ENCODE measurements at places on chromosomes 5 and 9. TPM values are rescaled to one million over a fixed set of nuclear protein-coding genes. Genes with fewer than 3 reads are reported as not detected.

DNA sequence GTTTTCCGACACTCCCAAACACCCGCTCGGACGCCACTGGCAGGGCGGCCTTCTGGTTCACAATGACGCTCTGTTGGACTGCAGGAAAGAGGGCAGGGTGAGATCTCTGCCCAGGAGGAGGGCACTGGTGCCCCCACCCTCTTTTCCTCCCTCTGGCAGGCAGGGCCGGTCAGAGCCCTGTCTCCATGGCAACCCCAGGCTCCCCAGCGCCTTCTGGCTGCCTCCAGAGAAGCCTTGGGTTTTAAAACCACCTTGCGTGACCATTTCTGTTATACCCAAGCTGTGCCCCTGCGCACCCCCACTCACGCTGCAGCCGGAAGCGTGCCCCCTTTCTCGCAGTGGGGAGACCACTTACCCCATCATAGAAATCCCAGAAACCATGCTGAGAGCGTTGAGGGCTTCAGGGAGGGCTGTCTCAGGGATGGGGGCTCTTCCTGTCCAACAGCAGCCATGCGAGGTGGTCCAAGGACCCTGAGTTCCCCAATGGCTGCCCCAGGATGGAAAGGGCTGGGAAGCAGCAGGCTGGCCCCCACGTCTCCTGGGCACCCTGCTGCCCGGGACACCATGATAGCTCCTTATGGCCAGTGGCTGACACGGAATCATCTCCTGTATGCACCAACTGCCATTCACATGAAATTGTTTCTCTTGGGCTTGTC, 7.3 kb downstream of the C9orf50 start:
- peak; percentile 97 for DNase-seq

- DNase-seq, result no peak
These were observed 233.8 kb downstream of the HSPA4 start for GRCh38 chr5:133285583-133286021.

DNA sequence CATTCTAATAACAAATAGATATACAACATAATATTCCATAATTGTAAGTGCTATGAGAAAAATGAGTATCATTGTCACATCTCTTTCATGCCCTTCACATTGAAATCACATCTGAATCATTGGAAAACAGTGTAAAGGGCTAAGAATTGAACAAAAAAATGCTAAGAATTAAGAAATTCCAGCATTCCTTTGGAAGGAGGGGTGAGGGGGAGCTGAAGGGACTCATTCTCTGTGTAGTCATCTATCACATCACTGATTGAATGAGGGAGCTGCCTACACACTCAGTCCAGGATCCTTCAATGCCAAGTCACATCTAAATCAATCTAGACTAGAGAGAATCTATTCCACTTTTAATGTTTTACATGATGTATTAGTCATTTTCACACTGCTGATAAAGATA, 286.6 kb downstream of the DTWD2 start:
- no peak for DNase-seq

- no peak for DNase-seq
These were observed 7.9 kb upstream of the IL3 start for GRCh38 chr5:132052520-132052919.

- DNase-seq, result no peak
These were observed 79.8 kb downstream of the NIPSNAP3B start for GRCh38 chr9:104843644-104844240.

DNA sequence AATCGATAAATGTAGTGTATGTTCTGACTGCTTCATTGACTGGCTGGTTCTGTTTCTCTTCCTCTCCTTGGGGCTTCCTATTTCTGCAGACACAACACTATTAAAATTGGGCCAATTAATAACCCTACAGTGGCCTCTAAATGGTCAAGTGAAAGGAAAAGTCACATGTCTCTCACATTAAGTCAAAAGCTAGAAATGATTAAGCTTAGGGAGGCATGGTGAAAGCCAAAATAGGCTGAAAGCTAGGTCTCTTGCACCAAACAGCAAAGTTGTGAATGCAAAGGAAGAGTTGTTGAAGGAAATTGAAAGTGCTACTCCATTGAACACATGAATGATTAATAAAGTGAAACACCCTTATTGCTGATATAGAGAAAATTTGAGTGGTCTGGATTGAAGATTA, 58.2 kb downstream of the CCNH start:
- no peak for DNase-seq

DNA sequence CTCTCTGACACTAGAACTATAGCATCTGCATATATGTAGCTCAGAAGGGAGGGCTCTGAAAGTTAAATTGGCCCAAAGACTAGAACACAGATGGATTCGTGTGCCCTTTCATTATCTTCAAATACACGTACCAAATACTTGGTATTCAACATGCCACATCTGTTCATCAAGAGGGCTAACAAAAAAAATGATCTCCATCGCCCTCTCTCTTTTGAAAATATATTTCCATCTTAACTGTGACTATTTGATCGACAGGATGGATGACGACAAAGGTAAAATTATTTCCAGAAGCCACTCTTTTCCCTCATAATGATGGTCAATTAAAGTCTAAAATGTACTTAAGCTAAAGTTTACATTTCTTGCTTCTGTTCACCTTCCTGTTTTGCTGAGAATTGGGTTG, 77.0 kb downstream of the SEMA6A start:
- DNase-seq, result no peak

DNA sequence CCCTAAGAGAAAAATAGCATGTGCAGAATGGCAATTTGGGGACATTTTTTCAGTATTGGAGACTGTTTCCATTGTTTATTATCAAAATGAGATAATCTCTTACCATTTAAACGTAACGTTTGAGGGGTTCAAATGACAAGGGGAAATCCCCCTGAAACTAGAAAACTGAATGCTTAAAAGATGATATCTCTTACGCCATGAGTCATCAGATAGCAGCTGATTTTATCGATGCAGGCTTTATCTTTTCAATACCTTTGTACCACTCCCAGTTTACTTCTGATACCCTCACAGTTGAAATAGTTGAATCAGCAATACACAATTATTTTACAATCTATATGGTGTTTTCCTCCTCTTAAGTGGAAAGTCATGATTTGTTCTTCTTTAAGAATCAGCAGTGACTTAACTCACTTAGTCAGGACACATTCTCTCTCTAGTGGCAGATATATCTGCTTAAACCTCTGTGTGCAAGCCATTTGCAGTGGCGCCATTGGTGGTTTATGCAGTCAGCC, 29.2 kb downstream of the OSMR start:
- DNase-seq, result no peak

DNA sequence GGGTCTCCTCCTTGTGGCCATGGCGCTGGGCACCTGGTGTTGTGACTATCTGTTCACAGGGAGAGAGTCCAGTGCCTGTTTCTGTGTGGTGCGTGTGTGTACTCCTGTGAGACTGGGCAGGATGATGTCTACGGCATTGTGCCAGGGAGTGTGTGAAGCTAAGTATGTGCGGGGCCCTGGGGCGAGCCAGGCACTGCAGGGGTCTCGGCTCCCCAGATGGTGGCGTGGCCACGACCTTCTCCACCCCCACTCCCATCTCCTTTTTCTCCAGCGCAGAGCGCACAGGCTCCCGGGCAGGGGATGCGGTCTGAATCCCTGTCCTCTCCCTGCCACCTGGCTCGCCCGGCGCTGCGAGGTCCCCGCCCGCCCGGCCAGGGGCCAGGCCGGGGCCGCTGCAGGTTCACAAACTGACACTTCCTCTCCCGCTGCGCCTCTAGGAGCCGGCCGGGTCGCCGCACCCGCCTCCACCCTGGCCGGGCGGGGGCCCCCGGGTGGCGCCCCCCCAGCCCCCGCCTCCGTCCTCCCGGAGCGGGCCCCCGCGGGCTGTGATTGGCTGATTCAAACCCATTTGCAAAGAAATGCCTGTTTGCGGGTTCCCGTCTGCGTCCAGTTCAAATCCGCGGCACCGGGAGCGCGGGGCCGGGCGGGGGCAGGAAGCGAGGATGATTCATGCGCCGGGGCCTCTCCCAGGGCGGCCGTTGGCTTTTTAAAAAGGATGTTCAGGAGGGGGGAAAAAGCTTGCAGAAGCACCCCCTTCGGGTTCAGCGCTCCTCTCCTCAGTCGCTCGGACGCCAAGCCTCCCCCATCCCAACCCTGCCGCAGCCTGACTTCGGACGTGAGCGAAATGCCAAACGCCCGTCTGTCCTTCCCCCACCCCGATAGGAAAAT, 790 bp downstream of the PHF19 start:
- DNase-seq, result peak; percentile 88

- no peak for DNase-seq
These were observed 15.3 kb upstream of the SYNPO start for GRCh38 chr5:150625164-150625535.

DNA sequence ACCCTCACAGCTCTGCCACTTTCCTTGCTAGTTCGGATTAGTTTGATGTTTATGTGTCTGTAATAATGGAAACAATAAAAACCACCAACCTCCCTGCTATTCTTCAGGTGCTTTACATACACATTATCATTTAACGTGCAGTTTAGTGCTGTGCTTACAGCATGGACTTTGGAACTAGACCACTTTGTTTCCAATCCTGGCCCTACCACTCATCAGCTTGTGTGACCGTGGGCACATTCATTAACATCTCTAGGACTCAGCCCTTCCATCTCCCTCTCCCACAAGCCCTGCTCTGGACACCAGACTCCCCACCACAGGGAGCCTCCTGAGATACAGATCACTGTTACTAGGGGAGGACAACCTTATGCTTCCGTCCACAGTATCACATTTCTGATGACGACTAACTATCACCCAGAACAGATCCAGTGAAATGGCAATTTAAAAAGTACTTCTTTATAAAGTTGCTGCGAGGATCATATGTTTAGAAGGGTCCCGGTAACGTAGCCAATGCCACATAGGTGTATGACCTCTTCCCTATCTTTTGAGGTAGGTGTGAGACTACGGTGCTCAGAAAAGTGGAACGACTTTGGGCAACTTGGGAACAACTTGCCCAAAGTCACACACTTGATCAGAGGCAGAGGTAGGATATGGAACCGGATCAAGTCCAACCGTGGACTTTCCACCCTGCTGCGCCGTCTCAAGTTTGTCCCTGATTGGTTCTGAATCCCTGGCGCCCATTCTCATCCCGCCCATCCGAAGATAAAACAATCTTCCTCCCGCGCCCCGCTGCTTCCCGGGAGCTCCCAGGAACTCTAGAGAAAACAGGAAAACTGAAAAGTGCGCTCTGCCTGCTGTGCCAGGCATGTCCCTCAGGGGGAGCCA, 132.4 kb upstream of the NIPBL start:
- DNase-seq, result peak; percentile 19

DNA sequence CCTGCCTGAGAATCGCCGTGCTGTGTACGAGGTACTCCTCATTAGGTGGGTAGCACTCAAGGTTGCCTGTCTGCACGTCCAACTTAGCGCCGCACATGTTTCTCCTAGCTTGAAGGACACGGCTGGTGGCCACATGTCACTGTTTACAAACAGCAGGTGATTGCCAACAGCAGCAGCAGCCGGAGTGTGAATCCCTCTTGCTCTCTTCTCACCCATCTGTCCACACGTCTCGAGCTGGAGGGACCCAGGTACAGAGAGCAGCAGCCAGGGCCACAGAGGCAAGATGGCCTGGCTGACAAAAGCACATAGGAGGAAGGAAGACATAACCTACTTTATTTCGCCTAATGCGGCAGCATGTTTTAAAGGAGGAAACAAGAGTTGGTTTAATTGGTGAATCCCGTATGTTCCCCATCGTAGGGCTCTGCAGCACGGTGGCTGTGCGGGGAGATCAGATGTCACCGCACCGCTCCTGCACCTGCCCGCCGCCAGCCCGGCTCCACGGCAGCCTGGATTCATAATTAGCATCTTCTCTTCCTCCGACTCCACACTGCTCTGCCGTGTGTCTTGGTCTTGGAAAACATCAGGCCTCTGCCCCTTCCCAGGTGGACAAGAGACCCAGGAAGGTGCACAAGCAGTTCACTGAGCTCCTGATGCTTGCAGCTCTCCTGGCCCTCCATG, 201.6 kb upstream of the IRX1 start:
- DNase-seq, result no peak

GRCh38 chr9:133463234-133463863, 3.6 kb downstream of the CACFD1 start:
- peak; percentile 61 for DNase-seq

- DNase-seq, result no peak
These were observed 72.6 kb downstream of the OXCT1 start for GRCh38 chr5:41797662-41798061.

- no peak for DNase-seq
These were observed 95.0 kb upstream of the EPB41L4A start for GRCh38 chr5:112514111-112514510.

GRCh38 chr9:89606049-89606623, 1.3 kb downstream of the GADD45G start:
- DNase-seq, result peak; percentile 73

DNA sequence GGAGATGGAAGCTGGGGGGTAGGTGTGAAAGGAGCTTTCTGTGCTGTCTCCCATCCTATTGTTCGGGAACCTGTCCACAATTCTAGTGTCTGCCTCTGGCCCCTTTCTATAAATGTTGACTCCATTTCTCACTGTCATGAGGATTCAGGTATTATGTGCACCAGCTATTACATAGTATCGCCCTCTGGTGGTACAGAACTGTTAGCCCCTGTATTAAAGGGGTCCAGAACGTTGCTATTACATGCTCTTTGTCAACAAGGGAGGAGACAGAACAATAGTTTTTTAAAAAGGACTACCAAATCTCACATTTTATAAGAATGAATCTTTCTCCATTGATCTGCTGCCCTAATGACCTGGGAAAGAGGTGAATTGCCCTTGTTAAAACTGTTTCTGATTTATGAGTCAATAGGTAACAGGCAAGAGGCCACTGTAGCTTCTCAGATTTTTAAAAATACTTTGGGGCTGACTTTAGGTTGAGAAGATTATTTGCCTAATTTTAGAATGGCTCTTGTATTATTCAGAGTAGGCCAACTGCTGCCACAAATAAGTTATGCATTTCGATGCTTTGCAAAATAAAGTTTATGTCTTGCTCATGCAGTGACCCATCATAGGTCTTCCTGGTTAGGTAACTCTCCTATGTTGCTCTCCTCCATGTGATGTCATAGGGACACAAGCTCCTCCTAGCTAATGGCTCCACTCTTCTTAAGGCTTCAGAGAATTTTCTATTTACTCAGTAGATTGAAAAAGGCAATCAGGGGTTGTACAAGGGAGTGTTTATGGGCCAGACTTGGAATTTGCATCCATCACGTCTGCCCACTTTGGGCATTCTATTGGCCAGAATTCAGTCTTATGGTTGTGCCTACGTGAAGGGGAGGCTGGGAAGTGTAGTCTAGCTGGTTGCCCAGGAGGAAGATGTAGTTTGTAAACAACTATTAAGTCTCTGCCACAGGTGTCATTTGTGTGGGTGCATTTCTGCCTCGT, 20.8 kb downstream of the DCANP1 start:
- DNase-seq, result peak; percentile 37

DNA sequence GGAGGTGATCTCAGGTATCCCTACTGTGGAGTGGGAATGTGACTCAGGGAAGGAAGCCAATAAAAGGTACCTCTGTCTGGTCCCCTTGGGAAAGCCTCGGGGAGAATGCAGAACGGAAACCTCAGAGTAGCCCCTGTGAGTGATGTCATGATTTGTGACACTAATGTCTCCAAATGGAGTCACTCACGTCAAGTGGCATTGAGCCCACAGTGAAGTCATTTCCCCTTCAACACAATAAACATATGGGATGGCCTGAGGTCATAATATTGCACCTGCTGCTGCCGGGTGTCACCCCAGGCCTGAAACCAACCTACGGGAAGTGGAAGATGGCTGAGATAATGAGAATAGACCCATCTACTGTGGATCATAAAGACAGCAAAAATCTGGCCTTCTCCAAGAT, 75.9 kb upstream of the GOLM1 start:
- no peak for DNase-seq

NR2F1-AS1 gene
- total RNA-seq, result 20.8 TPM

ANKRD34B gene
- total RNA-seq, result not detected

PALM2AKAP2 gene
- not detected for total RNA-seq

GARIN3 gene
- not detected for total RNA-seq

C9 gene
- not detected for total RNA-seq

All from G401 (cell line).